ENCODE measurements at places on chromosomes 3 and 15. TPM values are rescaled to one million over a fixed set of nuclear protein-coding genes. Genes with fewer than 3 reads are reported as not detected.

The CCR4 gene
- total RNA-seq, result 0.06 TPM

The CCR1 gene
- total RNA-seq, result not detected

The PRC1 gene
- 197 TPM for total RNA-seq

The HACL1 gene
- 28.6 TPM for total RNA-seq

The SLC6A6 gene
- total RNA-seq, result 72.1 TPM

The AHSG gene
- 0.13 TPM for total RNA-seq

The ADAMTS17 gene
- 0.09 TPM for total RNA-seq

The NME9 gene
- not detected for total RNA-seq

The SHF gene
- total RNA-seq, result 0.88 TPM

The MESP1 gene
- 6.8 TPM for total RNA-seq

The LRRIQ4 gene
- total RNA-seq, result not detected

The PIAS1 gene
- 22.3 TPM for total RNA-seq

The PSTPIP1 gene
- not detected for total RNA-seq

The SST gene
- total RNA-seq, result not detected

The ELL3 gene
- 1.2 TPM for total RNA-seq

The PIGX gene
- 31.7 TPM for total RNA-seq

The FBXO40 gene
- total RNA-seq, result not detected

The CP gene
- total RNA-seq, result 5.7 TPM

The MKRN2OS gene
- total RNA-seq, result not detected

The CCDC80 gene
- total RNA-seq, result 54.2 TPM

The ROPN1 gene
- total RNA-seq, result not detected

The SEMA5B gene
- 0.32 TPM for total RNA-seq

The TTC23 gene
- total RNA-seq, result 11.5 TPM

The SLC24A5 gene
- not detected for total RNA-seq

The OR5H15 gene
- not detected for total RNA-seq

The RBSN gene
- total RNA-seq, result 10.5 TPM

The ZMYND10 gene
- 1.1 TPM for total RNA-seq

The TRIM69 gene
- total RNA-seq, result 4.2 TPM

The FEZF2 gene
- not detected for total RNA-seq

The ISLR gene
- 0.50 TPM for total RNA-seq

The TMEM212 gene
- not detected for total RNA-seq

The TNNC1 gene
- total RNA-seq, result 1.2 TPM

The CLDN11 gene
- 0.22 TPM for total RNA-seq

The PROS1 gene
- 13.8 TPM for total RNA-seq

The GOLGA6L7 gene
- total RNA-seq, result not detected

The MYO5A gene
- 26.4 TPM for total RNA-seq

The IL17RB gene
- total RNA-seq, result 0.83 TPM

The MLF1 gene
- total RNA-seq, result 27.0 TPM

The NLGN1 gene
- total RNA-seq, result not detected

The COMMD2 gene
- total RNA-seq, result 36.3 TPM

The KATNBL1 gene
- 32.9 TPM for total RNA-seq

The PLA2G4D gene
- total RNA-seq, result not detected

The RPS27L gene
- 401 TPM for total RNA-seq

The XCR1 gene
- total RNA-seq, result not detected

The MYO5C gene
- total RNA-seq, result 6.9 TPM

The EXD1 gene
- total RNA-seq, result not detected

The ZNF445 gene
- total RNA-seq, result 3.4 TPM

The OSBPL10 gene
- 19.6 TPM for total RNA-seq

The SPINK8 gene
- total RNA-seq, result not detected

The RAB6B gene
- 2.4 TPM for total RNA-seq

The NEK10 gene
- total RNA-seq, result 0.59 TPM

The TNIK gene
- 1.7 TPM for total RNA-seq

The PIK3R4 gene
- total RNA-seq, result 15.0 TPM

Measured in A549 treated with Hydrocortisone at 1 μM for 4 hours (cell line).